T-helper 1 cell (primary cell): ENCODE measurements at places on chromosomes 1 and 21.

GRCh38 chr1:22563671-22564602 is 648 bp downstream of the EPHA8 start:
- no peak for DNase-seq

- no peak for DNase-seq
Measured at GRCh38 chr1:31568895-31569595, 7.3 kb upstream of the TINAGL1 start.

DNA sequence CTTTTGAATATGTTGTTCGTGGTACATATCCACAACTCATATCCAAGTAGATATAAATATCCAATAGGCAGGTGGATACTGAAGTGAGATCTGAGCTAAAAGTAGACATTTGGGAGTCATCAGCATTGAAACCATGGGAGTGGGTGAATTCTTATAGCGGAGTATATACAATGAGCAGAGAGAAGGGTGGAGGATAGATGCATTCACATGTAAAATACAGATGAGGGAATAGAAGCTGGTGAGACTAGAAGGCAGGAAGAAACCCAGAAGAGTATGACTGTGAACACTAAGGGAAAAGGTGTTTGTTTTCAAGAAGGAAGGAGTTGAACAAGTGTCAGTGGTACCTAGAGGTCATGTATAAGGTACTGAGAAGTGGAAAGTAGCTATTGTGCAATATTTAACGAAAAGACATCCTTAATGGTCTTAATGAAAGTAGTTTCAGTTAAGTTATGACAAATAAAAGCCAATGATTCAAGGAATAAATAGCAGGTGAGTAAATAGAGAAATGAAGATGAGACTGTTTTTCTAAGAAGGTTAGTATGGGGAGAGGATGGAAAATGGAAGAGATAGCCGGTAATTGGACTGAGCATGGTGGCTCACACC is 181.6 kb upstream of the CACYBP start:
- no peak for DNase-seq

DNA sequence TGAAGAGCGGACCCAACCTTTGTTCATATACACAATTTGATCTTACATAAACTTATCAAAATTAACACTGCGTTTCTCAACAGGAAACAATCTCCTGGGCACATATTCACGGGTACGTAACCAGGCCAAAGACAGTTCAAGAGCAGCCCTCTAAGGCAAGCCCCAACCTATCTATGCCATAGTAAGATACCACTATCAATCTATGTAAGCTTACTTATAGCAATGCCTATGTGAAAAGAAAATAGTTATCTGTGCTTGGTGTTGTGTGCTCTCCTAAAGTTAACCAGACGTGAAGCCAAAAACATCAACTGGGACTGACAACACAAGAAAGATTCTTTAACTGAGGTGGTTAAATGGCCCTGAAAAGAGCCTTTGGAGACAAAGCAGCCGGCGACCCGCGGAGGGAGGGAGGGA is 49.4 kb upstream of the BOLA1 start:
- no peak for DNase-seq
